ENCODE measurements at places on chromosomes 6 and 20. TPM values are rescaled to one million over a fixed set of nuclear protein-coding genes. Genes with fewer than 3 reads are reported as not detected.

- DNase-seq, result no peak
Measured at GRCh38 chr6:21587179-21587960, 6.2 kb upstream of the SOX4 start.

GRCh38 chr6:147467886-147468285 lies 40.6 kb upstream of the SAMD5 start:
- no peak for DNase-seq

GRCh38 chr6:118012944-118013343 lies 105.9 kb downstream of the SLC35F1 start:
- DNase-seq, result no peak

DNA sequence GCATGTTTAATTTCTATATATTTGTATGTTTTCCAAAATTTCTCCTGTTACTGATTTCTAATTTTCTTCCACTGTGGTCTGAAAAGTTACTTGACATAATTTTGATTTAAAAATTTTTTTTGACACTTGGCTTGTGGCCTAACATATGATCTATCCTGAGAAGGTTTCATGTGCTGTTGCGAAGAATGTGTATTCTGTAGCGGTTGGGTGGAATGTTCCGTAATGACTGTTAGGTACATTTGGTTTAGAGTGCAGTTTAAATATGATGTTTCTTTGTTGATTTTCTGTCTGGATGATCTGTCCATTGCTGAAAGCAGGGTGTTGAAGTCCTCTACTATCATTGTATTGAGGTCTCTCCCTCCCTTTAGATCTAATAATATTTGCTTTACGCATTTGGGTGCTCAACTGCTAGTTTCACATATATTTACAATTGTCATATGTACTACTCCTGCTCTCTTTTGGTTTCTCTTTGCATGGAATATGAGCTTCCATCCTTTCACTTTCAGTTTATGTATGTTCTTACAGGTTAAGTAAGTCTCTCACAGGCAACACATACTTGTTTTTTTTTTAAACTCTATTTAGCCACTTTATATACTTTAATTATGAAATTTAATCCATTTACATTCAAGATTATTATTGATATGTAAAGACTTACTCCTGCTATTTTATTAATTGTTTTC lies 19.5 kb upstream of the EDN1 start:
- DNase-seq, result no peak

GRCh38 chr6:131210469-131210868 lies 75.2 kb downstream of the AKAP7 start:
- no peak for DNase-seq

- no peak for DNase-seq
Measured at GRCh38 chr6:126665551-126665950, 325.6 kb downstream of the CENPW start.

DNA sequence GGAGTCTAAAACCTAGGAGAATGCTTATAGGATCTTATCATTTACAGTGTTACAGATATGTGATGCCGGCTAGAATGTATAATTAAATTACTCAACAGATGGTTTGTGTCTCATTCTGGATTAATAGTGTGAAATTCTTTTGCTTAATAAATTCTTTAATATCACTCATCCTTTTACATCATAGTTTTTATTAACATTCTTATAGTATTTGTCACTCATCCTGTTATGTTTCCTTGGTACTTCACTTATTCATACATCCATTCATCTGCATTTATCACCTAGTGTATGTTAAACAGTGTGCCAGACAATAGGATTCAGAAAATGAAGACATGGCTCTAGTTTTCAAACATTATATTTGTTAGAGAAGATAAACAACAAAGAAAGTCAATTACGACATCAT lies 468.7 kb downstream of the FRK start:
- no peak for DNase-seq

DNA sequence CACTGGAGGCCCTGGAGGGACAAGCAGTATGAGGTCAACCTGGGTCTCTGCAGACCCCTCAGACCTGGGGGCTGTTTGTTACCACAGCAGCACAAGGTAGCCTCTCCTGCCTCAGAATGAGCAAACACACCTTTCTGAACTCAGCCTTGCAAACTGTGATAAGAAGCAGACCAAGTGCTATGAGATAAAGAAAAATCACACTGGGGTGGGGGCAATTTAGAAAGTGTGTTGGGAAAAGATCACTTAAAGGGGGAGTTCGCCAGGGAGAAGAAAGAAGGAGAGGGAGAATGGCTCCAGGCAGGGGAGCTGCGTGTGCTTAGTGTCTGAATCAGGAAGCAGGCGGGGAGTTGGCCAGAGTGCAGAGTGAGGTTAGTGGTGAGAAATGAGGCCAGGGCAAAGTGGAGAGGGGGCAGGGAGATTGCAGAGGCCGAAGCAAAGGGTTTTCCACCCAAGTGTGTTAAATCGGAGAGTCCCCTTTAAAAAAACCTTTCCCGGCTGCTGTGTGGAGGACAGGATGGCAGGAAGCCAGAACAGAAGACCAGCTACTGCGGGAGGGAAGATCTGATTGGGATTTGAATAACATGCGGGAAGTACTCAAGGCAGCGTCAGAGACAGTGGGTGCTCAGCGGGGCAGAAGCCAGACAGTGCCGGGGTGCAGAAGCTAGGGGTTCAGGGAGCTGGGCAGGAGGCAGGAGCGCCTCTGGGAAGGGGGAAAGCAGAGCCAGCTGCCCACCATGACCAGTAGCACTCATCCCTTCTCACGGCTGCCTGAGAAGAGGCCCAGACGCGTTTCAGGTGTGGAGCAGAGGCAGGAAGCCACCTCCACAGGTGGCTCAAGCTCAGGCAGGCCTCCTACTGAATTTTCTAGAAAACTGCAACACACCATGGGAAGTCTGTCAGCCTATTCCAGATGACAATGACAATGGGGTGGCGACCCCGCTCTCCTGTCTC lies 9.0 kb downstream of the ADA start:
- DNase-seq, result peak; percentile 60

DNA sequence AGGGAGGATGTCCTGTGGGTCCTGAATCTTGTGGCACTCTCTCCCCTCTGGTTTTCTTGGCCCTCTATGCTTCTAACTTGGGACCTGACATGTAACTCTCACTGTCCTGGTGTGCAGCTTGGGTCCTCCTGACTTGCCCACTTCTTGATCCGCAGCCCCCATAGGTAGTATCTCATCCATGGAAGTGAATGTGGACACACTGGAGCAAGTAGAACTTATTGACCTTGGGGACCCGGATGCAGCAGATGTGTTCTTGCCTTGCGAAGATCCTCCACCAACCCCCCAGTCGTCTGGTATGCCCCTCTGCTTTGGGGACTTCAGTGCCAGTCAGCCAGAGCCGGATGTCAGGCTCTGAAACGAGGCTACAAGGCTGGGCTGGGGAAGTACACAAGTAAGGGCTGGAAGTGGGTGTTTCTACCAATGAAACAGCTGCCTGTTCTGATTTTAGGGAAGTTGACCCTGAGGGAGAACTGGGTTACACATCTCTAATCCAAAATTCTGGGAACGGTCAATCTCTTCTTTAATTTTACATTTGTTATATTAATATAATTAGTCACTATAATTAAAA lies 641 bp downstream of the DBNDD2 start:
- DNase-seq, result no peak

- DNase-seq, result no peak
Measured at GRCh38 chr6:12222405-12223366, 67.5 kb upstream of the EDN1 start.

DNA sequence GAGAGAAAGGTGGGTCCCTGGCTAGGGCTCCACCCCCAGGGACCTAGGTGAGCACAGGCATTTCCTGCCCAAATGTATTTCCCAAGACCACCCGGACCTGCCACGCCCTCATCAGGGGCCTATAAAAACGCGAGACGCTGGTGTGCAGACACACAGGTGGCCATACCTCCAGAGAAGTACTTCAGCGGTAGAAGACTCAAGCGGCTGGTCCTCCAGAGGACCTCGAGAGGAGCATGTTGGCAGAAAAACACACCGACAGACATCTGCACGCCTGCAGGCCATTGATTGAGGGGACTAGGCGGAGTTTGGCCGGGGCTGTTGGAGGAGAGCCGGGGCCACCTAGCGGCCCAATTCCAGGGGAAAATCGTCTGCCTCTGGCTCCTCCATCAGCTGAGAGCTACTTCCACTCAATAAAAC lies 695.8 kb upstream of the MMS22L start:
- no peak for DNase-seq

GRCh38 chr20:2305479-2305878 lies 9.7 kb downstream of the TGM3 start:
- DNase-seq, result no peak

DNA sequence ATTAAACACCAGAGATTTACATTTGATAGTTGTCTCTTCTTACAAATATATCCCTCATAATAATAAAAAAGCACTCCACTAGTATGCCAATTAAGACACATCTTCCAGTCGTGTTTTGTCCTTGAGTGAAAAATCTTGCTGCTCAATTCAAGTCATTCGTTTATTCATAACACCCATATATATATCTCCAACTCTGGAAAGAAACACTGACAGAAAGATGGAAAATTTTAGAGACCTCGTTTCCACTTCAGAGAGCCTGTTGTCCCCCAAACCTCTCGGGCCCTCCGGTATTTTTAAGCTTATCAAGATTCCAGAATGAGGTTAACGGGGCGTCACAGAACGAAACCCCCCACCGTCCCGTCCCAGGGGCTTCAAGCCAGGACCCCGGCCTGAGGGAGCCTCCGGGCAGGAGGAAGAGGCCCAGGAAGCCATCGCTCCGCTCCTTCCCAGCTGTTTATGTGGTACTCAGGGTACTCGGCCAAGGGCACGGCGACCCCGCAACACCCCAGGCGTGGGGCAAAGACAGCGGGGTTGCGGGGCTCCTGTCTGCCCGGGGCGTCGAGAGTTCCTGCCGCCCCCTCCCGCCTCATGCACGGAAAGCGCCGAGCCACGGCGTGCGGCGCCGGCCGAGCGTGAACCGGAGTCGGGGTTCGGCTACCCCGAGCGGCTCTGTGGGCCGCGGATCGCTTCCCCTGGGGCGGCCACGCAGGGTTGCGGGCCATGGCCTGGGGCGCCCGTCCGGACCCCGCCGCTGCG lies 623 bp upstream of the SNX9 start:
- DNase-seq, result no peak

- DNase-seq, result no peak
Measured at GRCh38 chr6:43093436-43094289, 17.5 kb downstream of the PTK7 start.

DNA sequence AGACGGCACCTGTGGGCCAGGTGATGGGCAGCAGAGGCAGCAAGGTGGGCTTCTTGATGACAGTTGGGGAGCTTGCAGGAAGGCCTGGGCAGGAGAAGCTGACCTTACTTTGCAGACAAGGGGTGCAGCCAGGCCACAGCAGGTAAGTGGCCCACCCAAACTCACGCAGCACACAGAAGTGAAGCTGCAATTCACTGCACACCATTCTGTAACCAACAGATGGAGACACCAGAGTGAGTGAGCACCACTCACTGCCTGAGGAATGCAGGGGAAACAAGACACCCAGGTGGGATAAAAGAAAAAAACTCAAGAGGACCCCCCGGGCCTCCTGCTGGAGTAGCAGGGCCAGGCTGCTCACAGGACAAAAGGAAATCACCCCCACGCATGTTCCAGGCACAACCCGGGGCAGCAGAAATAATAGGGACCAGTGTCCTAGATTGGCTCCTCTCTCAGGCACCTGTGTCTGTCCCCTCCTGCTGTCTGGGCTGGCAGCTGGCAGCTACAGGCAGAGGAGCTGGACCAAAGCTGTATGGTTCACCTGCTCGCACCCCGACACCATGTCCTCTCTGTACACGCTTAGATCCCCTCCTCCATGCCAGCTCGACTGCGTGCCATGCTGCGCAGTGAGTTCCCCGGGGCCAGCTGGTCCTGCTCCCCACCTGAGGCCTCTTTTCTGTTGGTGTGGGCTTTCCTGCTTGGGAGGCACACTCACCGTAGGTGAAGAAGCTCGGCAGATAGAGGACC lies 4.9 kb downstream of the MTCH1 start:
- no peak for DNase-seq

DNA sequence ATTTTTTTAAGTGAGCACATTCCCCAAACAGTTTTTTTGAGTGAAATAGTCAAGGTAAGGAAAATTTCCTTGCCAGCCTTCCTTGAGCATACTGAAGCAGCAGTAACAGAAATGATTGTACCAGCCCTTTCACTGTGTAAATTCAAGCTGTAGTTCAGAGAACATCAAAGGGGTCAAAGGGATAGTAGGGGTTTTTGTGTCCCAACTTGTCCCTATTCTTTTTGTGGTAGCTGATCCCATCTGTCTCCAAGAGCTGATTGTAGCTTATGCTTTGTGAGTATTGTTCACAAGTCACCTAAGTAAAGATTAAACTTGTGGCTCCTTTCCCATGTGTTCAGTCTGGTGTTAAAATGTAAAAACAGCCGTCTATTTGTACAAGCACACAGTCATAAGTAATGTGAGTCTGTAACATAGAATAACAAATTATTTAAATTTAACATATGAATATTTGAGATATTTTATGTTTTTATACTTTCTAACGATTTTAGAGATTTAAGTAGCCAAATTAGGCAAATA lies 185.0 kb downstream of the CENPW start:
- no peak for DNase-seq

DNA sequence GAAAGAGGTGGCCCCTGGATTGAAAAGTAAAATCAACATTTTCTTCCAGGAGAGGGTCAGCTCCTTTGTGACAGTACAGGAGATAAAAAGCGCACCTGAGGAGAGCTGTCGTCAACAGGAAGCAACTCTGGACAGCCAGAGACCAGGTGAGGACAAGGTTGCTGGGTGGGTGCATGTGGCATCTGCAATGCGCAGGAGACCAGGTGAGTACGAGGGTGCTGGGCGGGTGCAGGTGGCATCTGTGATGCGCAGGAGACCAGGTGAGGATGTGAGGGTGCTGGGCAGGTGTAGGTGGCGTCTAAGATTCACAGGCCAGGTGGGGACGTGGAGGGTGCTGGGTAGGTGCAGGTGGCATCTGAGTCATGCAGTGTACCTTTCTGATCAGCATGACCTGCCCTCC lies 38.4 kb downstream of the WDR27 start:
- no peak for DNase-seq

GRCh38 chr20:59102841-59103299 lies 60.3 kb upstream of the PRELID3B start:
- DNase-seq, result no peak

- DNase-seq, result no peak
Measured at GRCh38 chr20:59735486-59735885, 131.1 kb downstream of the PHACTR3 start.

The SCUBE3 gene
- 63.6 TPM for polyA plus RNA-seq

The PET117 gene
- polyA plus RNA-seq, result 17.0 TPM

The PRL gene
- polyA plus RNA-seq, result 0.10 TPM

The XRN2 gene
- polyA plus RNA-seq, result 113 TPM

The PRICKLE4 gene
- polyA plus RNA-seq, result 6.8 TPM

The MYL9 gene
- polyA plus RNA-seq, result 179 TPM

The GDAP1L1 gene
- 0.53 TPM for polyA plus RNA-seq

The MUC21 gene
- polyA plus RNA-seq, result not detected

The SLC24A3 gene
- 4.0 TPM for polyA plus RNA-seq

The PLCB4 gene
- 18.9 TPM for polyA plus RNA-seq

The SEMG1 gene
- not detected for polyA plus RNA-seq

The CTSA gene
- 143 TPM for polyA plus RNA-seq

The CAPN11 gene
- polyA plus RNA-seq, result 0.23 TPM

The RIMS1 gene
- 2.8 TPM for polyA plus RNA-seq

The RFX6 gene
- polyA plus RNA-seq, result not detected
